A549 treated with Hydrocortisone at 1 μM for 4 hours (cell line): ENCODE measurements at places on chromosomes 7 and 10. TPM values are rescaled to one million over a fixed set of nuclear protein-coding genes. Genes with fewer than 3 reads are reported as not detected.

TAS2R5 gene
- 0.31 to 0.63 TPM (median 0.40 TPM) in 5 replicates for total RNA-seq

GNGT1 gene
- not detected in 5 replicates for total RNA-seq

CCDC3 gene
- total RNA-seq: 0.83 to 1.4 TPM (median 1.0 TPM) in 5 replicates

TEX47 gene
- not detected in 5 replicates for total RNA-seq

CRYGN gene
- total RNA-seq: not detected in 5 replicates

SH2D4B gene
- total RNA-seq: 0.03 TPM in 2 of 5 replicates, not detected in the others

COL28A1 gene
- 0.43 to 0.97 TPM (median 0.67 TPM) in 5 replicates for total RNA-seq

GTF2IRD1 gene
- total RNA-seq: 19.3 to 26.4 TPM (median 24.1 TPM) in 5 replicates

CDC14C gene
- total RNA-seq: not detected in 5 replicates

PNLIPRP3 gene
- 0.03 to 0.05 TPM in 2 of 5 replicates, not detected in the others for total RNA-seq

CARD11 gene
- total RNA-seq: 1.6 to 2.5 TPM (median 1.7 TPM) in 5 replicates

VSTM4 gene
- total RNA-seq: 0.24 to 0.44 TPM (median 0.28 TPM) in 5 replicates

FAM25C gene
- total RNA-seq: 0.59 to 2.9 TPM (median 0.93 TPM) in 4 of 5 replicates, not detected in the other

FRG2B gene
- total RNA-seq: 0.08 to 0.14 TPM (median 0.10 TPM) in 4 of 5 replicates, not detected in the other

TMEM213 gene
- not detected in 5 replicates for total RNA-seq

SPDYE8 gene
- total RNA-seq: not detected in 5 replicates

LMBR1 gene
- total RNA-seq: 25.3 to 36.2 TPM (median 32.1 TPM) in 5 replicates

SSC4D gene
- total RNA-seq: 0.71 to 1.4 TPM (median 1.1 TPM) in 5 replicates

PTPRZ1 gene
- total RNA-seq: not detected in 5 replicates

ATP6V0A4 gene
- 0.18 to 0.35 TPM (median 0.30 TPM) in 5 replicates for total RNA-seq

PAX4 gene
- not detected in 5 replicates for total RNA-seq

DAGLB gene
- 21.8 to 24.6 TPM (median 23.0 TPM) in 5 replicates for total RNA-seq
